Subcutaneous preadipocyte (primary cell): ENCODE measurements at places on chromosomes 1 and 21. TPM values are rescaled to one million over a fixed set of nuclear protein-coding genes. Genes with fewer than 3 reads are reported as not detected.

Gene MMP23B
- total RNA-seq: 0.73 TPM in 1 of 2 replicates, not detected in the other

Gene PGBD2
- total RNA-seq: 2.9 and 4.3 TPM in 2 replicates

Gene RGS16
- total RNA-seq: 0.20 and 0.37 TPM in 2 replicates

Gene SMIM11
- 12.3 and 15.1 TPM in 2 replicates for total RNA-seq

Gene IVL
- under 0.01 TPM in 1 of 2 replicates, not detected in the other for total RNA-seq

Gene ESPN
- total RNA-seq: not detected in 2 replicates

Gene KRTAP21-2
- total RNA-seq: not detected in 2 replicates

Gene ELAVL4
- not detected in 2 replicates for total RNA-seq

Gene PTCH2
- 0.20 and 0.37 TPM in 2 replicates for total RNA-seq

Gene ANKRD35
- total RNA-seq: 2.9 and 5.3 TPM in 2 replicates

Gene MSH4
- total RNA-seq: under 0.01 and 0.20 TPM in 2 replicates

Gene HSD3B1
- total RNA-seq: not detected in 2 replicates

Gene B4GALT2
- 80.1 and 89.9 TPM in 2 replicates for total RNA-seq

Gene DNAJC6
- total RNA-seq: 1.1 and 1.6 TPM in 2 replicates

Gene PBX1
- 23.9 and 34.2 TPM in 2 replicates for total RNA-seq

Gene OR6K3
- total RNA-seq: not detected in 2 replicates

Gene ASAP3
- total RNA-seq: 39.9 and 68.0 TPM in 2 replicates

Gene RHEX
- not detected in 2 replicates for total RNA-seq

Gene SSU72
- total RNA-seq: 56.2 and 56.7 TPM in 2 replicates

Gene WDR77
- total RNA-seq: 47.0 and 57.1 TPM in 2 replicates

Gene KRTAP10-4
- not detected in 2 replicates for total RNA-seq

Gene LINGO4
- not detected in 2 replicates for total RNA-seq

Gene PLA2G2F
- not detected in 2 replicates for total RNA-seq

Gene ZNF670
- total RNA-seq: 1.8 and 3.3 TPM in 2 replicates

Gene CFHR1
- total RNA-seq: not detected in 2 replicates

Gene ASPM
- 39.3 and 62.4 TPM in 2 replicates for total RNA-seq

Gene SYT6
- under 0.01 TPM in 1 of 2 replicates, not detected in the other for total RNA-seq

Gene MANEAL
- 0.73 and 0.78 TPM in 2 replicates for total RNA-seq

Gene TCP10L
- under 0.01 TPM in 1 of 2 replicates, not detected in the other for total RNA-seq

Gene FCGR2B
- total RNA-seq: not detected in 2 replicates

Gene F13B
- total RNA-seq: not detected in 2 replicates

Gene TFAP2E
- total RNA-seq: under 0.01 and 0.20 TPM in 2 replicates

Gene C1QTNF12
- total RNA-seq: 0.59 and 1.8 TPM in 2 replicates

Gene LCE1D
- total RNA-seq: not detected in 2 replicates

Gene RNF186
- not detected in 2 replicates for total RNA-seq

Gene SLC2A5
- total RNA-seq: 3.1 and 14.7 TPM in 2 replicates
